ENCODE measurements at places on chromosomes 4 and X.
A peak's percentile ranks its signal among the peaks of the same experiment; 100 is the strongest.

DNA sequence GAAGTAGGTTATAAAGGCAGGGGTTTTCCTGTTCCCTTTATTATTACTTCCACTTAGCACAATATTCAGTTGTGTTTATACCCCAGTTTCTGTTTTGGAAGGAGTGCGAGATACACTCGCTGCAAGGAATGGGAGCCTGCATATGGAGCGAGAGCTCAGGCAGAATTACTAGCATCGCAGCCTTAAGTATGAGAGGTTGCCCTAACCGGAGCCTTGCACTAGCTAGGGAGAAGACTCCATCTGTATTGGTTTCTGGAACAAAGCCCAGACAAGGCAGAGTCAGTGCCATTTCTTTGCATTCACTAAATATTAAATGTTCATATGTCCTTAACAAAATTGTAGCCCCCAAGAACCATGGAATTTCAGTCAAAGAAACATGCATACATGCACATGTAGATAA lies 6.2 kb upstream of the DCTD start:
- no peak for DNase-seq

GRCh38 chrX:19912-20571 lies 261.1 kb upstream of the PLCXD1 start:
- peak; percentile 82 for DNase-seq

GRCh38 chr4:40669504-40669903 lies 39.8 kb upstream of the RBM47 start:
- no peak for DNase-seq

DNA sequence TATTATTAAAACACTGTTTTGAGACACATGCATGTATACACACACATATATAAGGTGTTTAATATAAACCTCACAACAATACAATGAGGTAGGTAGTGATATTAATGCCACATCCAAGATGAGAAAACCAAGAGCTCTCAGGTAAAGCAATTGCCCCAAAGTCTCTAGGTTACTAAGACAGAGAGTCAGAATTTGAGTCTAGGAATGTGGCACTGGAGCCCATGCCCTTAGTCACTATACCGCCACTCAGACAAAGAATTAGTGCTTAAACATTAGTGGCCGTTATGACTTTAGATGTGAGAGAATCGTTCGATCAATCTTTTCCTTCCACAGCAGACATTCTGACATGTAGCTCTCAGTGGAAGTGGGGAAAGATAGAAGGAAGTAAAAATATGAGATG lies 108.2 kb upstream of the ACSL4 start:
- no peak for DNase-seq

- no peak for DNase-seq
Measured at GRCh38 chrX:113274345-113274744, 433.7 kb upstream of the AMOT start.

GRCh38 chr4:38610966-38611431 lies 53.0 kb upstream of the KLF3 start:
- DNase-seq = no peak
